Stimulated activated naive CD4-positive, alpha-beta T cell treated with Interleukin-2 at 50 U/mL for 16 hours (primary cell): ENCODE measurements at places on chromosomes 2 and 18.

- no peak for DNase-seq
These were observed 115.1 kb downstream of the CMPK2 start for GRCh38 chr2:6750411-6751158.

GRCh38 chr18:30280861-30281470 is 761.6 kb downstream of the DSC3 start:
- no peak for DNase-seq

GRCh38 chr2:82282111-82282882 is 1977.7 kb upstream of the LRRTM1 start:
- DNase-seq: no peak

DNA sequence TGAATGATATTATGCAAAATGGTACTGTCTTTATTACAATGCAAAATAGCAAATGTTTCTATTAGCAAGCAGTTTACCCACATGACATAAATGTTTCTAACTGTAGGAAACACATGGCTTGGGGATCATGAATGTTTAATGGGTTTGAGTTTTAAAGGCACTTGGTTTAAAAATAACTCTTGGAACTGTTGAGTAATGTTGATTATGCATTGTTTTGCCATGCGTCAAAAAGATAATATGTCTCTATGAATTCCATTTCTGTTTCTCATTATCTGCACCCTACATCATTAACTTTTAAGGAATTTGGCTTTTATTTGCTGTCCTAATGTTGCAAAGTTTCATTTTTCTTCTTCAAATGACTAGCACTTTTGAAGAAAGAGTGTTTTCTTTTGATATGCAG is 1355.5 kb downstream of the SUCLG1 start:
- DNase-seq: no peak

GRCh38 chr2:12441750-12442475 is 274.8 kb upstream of the TRIB2 start:
- no peak for DNase-seq

GRCh38 chr2:215712871-215713790 is 277.3 kb upstream of the FN1 start:
- no peak for DNase-seq

GRCh38 chr18:63422864-63423304 is 608 bp upstream of the VPS4B start:
- peak; percentile 68 for DNase-seq

DNA sequence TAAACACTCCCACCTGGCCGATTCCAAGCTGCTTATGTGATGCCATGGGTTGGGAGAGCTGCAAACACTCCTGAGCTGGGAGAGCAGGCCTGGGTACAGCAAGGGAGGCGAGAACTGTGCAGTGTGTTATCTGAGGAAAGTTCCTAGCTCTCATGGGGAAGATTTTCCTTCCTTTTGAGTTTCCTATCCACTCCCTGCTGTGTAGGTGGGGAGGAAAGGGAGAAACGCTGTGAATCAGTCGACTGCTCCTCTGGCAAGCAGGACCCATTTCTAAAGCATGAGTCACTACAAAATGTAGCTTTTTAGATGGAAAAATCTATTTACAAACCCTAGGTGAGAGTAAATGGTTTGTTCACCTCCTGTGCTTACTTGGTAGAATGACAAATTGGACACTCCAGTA is 80.4 kb downstream of the SH3RF3 start:
- DNase-seq: no peak

- DNase-seq: no peak
These were observed 213.5 kb downstream of the SOX11 start for GRCh38 chr2:5905661-5906060.

DNA sequence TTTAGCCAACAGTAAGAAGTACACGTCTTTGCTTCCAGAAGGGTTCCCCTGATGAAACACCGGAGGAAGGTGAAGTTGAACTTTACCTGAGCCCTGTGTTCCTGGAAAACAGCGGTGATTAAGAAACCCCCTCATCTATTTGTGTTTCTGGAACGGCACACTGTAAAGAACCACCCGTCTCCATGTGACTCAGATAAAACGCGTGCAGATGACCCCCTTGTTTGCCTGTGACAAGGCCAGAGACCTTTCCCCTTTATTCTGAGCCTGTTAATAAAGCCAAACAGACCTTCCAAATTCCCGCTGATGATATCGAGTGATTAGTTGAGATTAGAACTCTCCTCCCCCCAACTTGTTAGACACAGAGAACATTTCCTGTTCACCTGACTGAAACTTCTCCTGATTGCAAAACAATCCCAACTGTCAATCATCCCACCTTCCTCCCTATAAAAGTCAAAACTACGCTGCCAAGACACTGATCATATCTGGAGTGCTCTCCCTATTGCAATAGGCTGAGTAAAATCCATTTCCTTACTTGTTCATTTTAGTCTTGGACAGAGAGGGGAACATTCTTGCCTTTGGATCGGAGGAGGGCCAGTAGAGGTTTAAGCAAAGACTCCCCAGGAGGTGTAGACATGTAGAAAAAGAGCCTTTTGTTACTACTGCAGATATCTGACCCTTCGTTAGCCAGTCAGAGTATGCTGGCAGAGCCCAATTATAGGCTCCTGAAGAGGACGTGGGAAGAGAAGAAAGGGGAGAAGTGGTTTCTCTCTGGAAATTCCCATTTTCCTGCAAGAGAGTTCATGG is 914 bp upstream of the IWS1 start:
- DNase-seq: no peak

DNA sequence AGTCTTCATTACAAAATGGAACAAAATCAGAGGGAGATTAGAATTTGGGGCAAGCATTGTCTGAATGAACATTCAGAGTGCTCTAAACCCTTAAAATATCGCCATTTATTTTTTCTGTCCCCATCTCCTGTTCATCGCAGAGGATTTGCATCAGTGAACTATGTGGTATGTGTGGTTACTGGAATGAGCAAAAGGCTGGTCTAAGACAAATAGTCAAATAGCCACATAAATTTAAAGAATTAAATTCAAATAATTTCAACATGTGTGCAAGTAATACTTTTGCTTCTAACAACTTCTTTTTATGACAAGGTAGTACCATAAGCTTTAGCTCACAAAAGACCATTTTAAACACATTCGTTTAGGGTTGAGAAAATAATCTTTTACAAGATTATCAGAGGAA is 82.6 kb upstream of the ST8SIA3 start:
- no peak for DNase-seq

DNA sequence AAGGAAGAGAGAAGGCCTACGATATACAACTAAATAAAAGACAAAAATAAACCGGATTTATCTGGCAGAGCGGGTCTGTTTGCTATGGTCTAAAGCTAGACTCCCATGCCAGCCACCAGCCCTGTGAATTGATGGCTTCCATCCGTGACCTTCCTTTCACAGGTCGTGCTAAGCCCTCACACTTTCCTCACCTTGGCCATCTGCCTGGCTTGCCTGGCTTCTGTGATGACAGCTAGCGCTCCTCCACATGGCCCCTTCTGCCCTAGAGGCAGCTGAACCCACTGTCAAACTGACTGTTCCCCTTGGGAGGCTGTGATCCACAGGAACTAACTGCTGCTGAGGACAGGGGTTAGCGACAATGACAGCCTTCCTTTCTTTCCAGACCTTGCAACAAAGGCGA is 32.5 kb downstream of the GAREM1 start:
- DNase-seq: no peak

GRCh38 chr18:11751341-11752115 is 62.5 kb downstream of the GNAL start:
- no peak for DNase-seq
